ENCODE measurements at places on chromosomes 16 and 17.

DNA sequence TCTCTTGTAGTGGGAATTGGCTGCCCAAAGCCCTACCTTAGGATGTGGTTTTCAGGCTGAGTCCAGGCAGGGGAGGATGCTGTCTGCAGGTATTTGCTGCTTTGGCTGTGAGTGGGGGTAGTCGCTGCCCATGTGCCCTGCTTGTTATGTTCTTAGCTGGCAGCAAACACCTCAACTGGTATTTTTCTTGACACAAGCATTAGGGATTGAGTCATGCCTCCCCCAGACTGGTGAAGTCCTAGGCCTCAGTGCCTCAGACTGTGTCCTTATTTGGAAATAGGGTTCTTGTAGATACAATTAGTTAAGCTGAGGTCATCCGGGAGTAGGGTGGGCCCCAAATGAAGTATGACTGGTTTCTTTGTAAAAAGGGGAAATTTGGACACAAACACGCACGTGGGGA, 808.3 kb upstream of the EEF2KMT start:
- no peak for DNase-seq

GRCh38 chr16:3121851-3122467, 9.6 kb downstream of the ZNF205 start:
- DNase-seq: no peak

GRCh38 chr16:54585998-54586340, 299.4 kb upstream of the IRX3 start:
- no peak for DNase-seq

GRCh38 chr17:13306310-13306962, 288.6 kb upstream of the ELAC2 start:
- peak; percentile 92 for DNase-seq

DNA sequence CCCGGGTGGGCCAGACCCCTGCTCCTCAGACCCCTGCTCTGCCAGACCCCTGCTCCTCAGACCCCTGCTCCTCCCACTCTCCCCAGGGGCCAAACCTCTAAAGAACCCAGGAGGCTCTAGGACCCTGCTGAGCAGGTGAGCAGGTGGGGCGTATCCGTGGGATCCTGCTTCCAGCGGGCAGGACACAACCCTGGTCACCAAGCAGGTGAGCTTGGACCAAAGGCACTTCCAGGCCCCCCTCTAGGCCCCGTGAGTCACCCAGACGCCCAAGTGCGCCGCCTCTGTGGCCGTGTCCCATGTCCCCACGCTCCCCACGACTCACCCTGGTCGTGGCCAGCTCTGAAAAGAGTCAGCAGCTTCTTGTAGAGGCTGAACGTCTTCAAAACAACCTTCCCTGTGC, 5.0 kb downstream of the CYBC1 start:
- no peak for DNase-seq

DNA sequence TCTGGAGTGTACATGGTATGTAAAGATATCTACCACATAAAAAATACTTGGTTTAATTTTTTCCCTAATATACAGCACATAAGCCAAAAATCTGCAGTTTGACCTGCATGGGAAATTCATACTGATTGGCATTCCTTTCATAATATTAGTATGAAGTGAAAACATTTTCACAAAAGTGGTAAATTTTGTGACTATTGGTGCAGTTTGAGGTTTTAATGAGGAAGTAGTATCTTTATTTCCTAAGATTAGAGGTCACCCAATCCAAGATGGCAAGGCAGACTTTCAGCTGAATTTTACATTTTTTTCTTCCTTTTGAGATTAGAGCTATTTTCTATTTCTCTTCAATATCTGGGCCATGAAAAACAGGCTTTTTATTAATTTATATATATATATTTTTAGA, 21.2 kb downstream of the METTL9 start:
- DNase-seq: no peak

DNA sequence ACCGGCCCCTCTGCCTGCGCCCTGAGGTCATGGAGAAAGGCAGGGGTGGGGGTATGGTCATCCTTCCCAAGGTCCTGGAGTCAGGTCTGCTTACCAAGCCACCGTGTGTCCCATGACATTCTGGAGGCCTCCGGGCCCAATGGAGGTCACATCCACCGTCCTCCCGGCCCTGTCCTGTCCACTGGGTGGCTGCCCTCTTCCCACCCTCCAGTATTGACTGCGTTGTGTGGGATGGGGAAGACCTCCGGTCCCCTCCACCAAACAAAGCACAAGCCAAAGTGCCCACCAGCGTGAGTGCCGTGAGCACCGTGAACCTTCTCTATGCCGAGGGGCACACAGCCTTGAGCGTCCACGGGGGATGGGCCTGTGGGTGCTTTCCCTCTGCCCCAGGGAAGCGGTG, 37.2 kb downstream of the LMF1 start:
- DNase-seq: no peak

GRCh38 chr16:22364241-22364640, 10.2 kb downstream of the CDR2 start:
- DNase-seq: no peak

DNA sequence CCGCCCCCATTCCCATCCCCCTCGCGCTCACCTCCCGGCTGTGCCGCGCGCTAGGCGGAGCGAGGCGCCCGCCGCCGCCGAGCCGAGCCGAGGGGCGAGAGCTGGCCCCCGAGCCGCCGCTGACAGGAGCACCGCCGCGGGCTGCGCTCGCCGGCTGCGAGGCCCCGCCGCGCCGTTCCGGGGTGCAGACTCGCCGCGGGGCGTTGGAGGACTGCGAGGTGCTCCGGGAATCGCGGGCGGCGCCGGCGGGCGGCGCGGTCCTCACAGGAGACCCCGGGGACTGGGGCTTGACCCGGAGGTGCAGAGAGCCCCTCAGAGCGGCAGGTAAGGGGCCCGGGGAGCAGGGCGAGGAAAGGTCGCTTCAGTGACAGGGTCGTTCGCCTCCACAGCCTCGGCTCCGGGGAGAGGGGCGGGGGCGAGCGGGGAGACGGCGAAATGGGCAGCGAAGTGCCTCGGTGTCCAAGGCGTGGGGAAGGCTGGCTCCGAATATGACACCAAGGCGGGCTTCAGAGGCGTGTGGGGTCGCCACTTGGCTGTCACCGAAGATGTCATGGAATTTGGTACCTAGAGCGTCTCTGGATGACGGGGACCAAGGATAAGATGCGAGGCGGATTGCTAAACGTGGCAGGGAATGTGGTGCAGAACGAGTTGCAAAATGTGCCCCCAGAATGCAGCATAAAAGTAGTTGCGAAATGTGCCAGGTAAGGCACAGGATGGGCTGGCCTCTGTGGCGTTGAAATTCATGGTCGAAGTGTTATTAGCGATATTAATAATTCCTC, 580 bp downstream of the TANC2 start:
- peak; percentile 28 for DNase-seq

GRCh38 chr17:207775-208174, 26.3 kb upstream of the DOC2B start:
- DNase-seq: no peak

DNA sequence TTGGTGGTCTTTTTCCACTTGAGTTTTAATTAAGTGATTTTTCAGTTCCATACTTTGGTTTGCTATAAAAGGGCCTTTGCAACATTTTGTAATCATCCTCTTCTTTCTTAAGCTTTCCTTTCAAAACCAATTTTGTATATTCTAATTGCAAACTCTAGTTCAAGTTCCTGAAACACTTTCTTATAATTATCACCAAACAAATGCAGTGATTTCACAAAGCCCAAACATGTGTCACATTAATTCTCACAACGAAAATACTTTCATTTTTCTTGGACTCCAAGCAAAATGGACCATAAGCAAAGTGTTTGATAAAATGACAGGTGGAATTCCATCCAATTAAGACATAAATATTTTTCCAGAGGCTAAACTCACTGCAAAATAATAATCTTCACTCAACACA, 188.2 kb upstream of the IRX5 start:
- no peak for DNase-seq

DNA sequence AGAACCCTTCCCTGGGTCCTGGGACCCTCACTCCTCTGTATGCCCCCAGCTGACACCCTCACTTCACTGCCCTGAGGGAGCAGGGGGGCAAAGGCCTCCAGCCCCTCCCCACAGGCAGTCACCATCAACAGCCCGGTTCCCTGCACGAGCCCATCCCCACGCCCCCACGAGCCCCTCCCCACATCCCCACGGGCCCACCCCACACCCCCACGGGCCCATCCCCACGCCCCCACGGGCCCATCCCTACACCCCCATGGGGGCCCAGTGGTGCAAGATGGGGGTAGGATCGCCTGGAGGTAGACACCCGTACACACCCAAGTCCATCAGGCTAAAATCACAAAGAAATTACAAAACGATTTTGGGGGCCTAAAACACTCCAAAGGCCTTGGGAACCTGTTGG, 42.3 kb downstream of the LMF1 start:
- no peak for DNase-seq

DNA sequence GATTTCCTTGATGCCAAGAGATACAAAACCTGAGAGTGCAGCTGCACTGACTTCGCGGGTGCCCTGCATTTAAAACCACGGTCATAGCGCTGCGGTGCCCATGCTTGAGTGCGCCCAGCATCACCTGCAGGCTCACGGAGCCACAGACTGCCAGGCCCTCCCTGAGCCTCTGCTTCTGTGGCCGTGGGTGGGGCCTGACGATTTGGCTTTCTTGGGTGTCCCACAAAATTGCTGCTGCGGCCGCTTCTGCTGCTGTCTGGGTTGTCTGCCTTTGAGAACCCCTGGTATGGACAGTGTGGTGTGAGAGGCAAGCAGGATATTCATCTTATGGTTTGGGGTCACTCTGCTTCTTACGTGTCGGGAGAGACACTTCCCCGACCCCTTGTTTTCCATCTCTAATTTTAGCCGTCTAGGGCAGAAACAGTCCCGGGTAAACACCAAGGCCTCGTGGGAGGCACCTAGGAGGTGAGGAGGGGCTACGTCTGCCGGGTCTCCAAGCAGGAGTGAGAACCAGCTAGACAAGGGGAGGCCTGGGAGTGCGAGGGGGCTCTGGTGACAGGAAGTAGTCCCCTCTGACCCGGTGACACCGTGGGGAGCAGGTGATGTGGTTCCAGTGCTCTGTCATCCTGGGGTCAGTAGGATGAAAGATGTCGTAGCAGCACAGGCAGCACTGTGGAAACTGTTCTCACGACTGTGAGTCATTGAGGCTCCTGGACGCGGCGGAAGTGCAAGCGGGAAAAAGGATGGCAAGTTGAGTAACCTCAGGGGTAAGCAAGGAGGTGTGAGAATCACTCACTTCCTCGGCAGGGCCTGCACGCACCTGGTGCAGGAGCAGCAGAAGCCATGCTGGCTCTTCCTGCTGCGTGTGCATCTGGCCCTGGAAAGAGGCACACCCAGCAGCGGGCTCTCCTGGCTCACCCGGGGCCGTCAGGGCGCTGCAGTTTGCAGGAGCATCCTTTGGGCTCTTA, 176.3 kb downstream of the RPTOR start:
- DNase-seq: peak; percentile 87

GRCh38 chr17:82884970-82885353, 45.1 kb upstream of the ZNF750 start:
- DNase-seq: no peak

DNA sequence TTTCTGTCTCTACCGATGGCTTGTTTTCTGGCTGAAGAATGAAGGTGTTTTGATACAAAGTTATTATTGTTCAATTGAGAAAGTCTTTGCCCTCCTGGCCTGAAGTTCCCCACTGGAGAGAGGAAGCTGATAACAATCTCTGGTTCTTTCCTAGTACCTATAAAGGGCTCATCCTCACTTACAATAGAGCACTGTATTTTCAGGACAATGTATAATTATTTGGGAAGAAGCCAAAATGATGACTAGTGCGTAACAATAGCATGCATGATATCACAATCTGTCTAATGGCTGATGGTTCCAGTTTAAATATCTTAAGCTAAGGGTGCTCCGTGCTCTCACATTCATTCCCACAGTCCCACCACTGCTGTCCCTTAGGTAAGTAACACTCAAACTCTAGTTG, 230.7 kb downstream of the IRX3 start:
- no peak for DNase-seq
